ENCODE measurements at places on chromosomes 7 and 10.

- DNase-seq, result no peak
Observed at GRCh38 chr7:98985406-98985805, 107.1 kb downstream of the TRRAP start.

- DNase-seq, result no peak
Observed at GRCh38 chr10:97222326-97222961, 36.7 kb upstream of the SLIT1 start.

GRCh38 chr7:18498341-18498740 is 2.8 kb downstream of the HDAC9 start:
- DNase-seq, result no peak

DNA sequence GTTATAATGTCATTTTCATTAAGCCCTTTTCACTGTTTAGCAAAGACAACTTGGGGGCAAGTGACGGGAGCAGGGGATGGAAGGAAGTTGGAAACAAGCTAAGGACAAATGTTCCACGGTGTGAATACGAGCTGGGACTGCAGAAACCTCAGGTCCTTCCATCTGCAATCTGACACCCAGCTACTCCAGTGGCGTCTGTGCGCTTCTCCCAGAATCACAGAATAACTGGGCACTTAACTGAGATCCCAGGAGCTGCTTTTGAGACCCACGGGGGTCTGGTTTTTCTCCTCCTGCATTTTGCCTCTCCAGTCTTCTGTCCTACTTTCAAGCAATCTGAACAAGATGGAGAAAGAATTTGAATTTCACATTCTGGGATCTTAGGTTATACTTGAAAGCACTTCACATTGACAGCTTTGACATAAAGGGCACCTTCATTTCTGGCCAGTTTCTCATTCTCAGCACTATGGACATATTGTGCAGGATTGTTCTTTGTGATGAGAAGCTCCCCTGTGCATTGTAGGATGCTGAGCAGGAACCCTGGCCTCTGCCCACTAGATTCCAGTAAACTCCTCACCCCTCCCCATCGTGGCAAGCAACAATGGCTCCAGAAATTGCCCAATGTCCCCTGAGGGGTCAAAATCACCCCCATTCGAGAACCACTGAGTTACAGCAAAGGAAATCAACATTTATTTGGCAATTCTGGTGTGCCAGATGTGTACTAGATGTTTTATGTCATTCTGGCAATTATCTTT is 194.1 kb downstream of the CACNB2 start:
- DNase-seq, result no peak

- no peak for DNase-seq
Observed at GRCh38 chr7:35761871-35762677, 38.8 kb upstream of the SEPTIN7 start.

DNA sequence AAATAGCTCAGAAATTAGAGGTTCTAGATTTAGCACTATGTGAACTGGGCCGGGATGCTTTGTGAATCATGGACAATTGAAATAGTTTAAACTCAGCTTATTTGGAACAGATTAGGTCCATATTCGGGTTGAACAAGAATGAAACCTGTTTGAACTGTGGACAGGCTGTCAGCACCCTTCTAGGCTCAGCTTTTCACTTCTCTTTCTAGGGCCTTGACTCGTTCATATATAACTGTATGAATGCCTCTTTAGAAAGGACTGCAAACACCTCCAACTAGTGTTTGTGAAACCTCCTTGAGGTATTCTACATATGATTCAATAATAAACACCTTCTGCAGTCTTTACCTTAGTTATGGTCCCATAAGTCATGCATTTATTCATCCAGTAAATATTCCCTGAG is 115.6 kb downstream of the REEP3 start:
- DNase-seq, result no peak

DNA sequence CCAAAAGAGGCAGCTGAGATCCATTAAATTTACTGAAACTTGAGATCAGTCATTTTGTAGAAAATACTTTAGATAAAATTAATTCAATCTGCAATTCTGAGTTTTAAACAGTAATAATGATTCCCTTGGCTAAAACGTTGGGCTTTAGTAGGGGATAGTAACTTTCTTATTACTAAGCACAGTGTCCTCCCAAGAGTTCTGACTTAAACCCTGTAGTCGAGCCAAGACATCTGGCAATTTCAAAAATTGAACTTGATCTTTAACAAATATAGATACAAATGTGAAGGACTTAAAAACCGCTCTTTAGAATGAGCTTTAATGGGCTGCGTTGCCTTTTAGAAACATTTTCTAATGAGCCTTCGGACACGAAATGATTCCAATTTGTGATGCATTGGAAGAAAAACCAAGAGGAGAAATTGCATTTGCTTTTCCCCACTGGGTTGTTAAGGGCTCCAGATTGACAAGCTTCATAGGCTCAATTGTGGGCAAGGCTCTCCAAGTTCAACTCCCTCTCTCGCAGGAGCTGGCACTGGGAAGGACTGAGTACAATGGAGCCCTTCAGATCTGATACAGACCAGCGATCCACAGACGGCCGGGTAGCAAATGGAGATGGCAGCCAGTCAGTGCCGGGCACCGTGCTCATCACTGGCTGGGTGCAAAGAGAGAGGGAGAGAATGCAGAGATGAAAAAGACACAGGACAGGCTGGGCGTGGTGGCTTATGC is 921.3 kb upstream of the AUTS2 start:
- no peak for DNase-seq

GRCh38 chr7:71444130-71444529 is 312.2 kb downstream of the GALNT17 start:
- no peak for DNase-seq

DNA sequence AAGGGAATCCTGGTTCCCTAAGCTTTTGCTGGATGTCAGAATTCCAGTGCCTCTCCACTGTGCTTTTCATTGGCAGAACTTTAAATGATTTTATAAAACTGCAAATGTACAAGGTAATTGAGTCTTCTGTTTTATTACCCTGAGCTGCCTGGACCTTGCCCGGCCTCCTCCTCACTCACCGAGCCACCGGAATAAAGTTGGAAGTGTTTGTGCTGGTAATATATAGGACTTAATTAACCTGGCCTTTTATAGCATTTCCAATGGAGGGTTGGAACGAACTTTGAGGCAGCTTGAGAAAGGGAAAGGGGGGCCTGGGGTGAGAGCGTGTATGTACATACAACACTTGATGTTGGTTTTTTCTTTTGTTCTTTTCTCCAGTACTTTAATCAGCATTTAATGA is 43.4 kb downstream of the ZNF503 start:
- no peak for DNase-seq

GRCh38 chr7:11216276-11216675 is 242.6 kb downstream of the PHF14 start:
- DNase-seq, result peak; percentile 25

GRCh38 chr10:42802876-42803275 is 20.3 kb downstream of the BMS1 start:
- DNase-seq, result no peak

DNA sequence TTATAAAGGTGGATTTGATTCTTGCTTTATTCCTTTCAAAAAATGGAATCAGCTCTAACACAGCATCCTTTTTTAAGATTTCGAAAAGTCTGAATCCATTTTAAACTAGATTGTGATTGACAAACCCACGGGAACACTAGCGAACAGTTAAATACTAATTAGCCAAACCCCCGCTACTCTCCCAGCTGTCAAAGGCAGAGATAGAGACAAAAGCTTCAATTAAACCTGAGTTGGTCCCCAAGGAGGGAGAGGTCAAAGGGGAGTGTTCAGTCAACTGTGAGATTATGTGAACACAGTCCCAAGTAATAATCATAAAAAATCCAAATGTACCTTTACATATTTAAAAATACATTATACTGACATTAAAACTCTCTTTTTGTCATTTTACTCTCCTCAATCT is 65.7 kb upstream of the TBX20 start:
- no peak for DNase-seq

DNA sequence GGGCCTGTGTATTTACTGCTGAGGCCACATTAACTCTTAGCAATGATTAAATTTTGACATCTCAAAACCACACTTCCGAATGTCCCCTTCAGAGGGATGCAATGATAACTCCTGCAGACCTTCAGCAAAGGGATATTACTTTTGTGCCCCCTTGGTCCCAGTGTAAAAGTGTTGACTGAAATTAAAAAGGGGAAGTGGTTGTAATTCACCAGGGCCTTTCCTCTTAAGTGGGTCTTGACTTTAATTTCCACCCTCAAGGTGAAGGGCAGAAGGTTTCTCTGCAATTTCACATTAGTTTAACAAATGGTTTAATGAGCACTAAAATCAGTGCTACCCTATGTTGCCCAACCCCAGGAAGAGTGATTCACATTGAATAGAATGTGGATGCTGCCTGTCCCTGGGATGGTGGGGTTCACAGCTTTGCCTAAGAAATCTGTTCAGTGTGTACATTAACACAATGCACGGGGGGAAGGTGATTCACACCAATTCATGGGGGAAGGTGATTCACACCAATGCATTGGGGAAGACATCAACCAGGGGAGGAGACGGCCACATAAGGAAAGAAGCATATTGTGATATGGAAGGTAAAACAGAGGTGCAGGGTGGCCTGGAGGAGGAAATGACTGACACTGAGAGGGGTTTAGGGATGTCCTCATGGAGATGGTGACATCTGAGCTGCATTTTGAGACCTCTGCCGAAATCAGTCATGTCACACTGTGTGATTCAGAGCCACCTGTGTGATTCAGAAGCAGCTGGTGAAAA is 19.4 kb upstream of the TNS3 start:
- no peak for DNase-seq

GRCh38 chr10:62015994-62016393 is 114.5 kb downstream of the ARID5B start:
- DNase-seq, result no peak

GRCh38 chr10:38025283-38025682 is 14.8 kb downstream of the ZNF33A start:
- no peak for DNase-seq

GRCh38 chr7:22884911-22885788 is 62.5 kb upstream of the TOMM7 start:
- no peak for DNase-seq

GRCh38 chr7:93374345-93374940 is 142.3 kb downstream of the VPS50 start:
- DNase-seq, result no peak

GRCh38 chr10:96618653-96619052 is 31.8 kb upstream of the TM9SF3 start:
- no peak for DNase-seq

DNA sequence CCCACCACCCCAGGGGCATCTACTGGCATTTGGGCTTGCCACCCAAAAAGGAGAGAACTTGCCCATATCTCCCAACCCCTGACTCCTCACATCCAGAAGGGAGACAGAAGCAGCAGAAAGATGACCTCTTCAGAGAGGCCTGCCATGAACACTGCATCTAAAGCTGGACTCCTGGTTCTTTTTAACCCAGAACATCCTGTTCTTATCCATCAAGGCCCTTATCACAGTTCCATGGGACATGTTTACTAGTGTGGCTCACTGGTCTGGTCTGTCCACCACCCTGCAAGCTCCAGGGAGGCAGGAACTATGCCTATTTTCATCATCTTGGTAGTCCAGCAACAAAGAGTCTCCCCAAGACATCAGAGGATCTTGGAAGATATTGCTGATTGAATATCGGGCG is 114.9 kb upstream of the PDLIM1 start:
- DNase-seq, result no peak

DNA sequence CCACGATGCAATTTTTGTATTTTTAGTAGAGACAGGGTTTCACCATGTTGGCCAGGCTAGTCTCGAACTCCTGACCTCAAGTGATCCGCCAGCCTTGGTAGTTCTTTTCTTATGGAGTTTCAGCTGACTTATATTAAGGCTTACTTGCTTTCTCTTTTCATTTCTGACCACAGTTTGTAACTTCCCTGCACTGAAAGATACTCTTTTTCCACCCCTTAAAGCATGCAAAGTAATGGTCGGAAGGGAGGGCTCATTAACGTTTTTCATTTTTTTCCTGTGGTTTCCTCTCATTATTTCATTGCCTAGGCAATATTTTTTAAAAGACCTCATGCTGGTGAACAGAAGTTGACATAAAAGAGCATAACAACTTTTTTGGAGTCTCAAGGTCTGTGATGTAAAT is 27.0 kb downstream of the ADRB1 start:
- no peak for DNase-seq

DNA sequence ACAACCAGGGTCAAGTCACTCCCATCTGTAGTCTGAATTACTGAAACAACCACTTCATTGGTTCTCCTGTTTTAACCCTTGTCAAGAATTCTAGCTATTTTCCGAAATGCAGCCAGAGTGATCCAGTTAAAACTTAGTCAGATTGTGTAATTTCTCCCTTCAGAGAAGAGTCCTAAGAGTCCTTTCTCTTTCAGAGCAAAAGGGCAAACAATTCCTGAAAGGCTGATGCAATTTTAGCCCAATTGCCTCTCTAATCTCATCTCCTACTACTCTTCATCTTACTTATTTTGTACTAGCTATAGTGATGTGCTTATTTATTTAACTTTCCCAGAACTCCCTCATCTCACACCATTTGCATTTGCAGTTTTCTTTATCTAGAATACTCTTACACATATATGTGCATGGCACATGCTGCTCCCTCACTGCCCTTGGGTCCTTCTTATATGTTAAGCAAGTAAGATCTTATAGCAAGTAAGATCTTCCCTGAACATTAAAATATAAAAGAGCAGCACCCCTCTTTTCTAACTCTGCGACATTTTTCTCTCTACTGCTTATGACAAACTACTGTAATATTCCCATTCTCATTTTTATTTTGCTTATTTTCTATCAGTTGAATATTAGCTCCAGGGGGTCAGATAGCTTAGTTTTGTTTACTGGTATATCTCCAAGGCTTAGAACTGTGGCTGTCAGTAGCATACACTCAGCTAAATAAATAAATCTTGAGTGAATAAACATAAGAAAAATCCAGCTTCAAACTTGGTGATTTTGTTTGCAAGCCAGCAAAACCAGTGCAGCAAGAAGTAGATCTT is 44.6 kb downstream of the HGF start:
- DNase-seq, result no peak

- DNase-seq, result peak; percentile 50
Observed at GRCh38 chr7:44580945-44581878, 819 bp downstream of the TMED4 start.

DNA sequence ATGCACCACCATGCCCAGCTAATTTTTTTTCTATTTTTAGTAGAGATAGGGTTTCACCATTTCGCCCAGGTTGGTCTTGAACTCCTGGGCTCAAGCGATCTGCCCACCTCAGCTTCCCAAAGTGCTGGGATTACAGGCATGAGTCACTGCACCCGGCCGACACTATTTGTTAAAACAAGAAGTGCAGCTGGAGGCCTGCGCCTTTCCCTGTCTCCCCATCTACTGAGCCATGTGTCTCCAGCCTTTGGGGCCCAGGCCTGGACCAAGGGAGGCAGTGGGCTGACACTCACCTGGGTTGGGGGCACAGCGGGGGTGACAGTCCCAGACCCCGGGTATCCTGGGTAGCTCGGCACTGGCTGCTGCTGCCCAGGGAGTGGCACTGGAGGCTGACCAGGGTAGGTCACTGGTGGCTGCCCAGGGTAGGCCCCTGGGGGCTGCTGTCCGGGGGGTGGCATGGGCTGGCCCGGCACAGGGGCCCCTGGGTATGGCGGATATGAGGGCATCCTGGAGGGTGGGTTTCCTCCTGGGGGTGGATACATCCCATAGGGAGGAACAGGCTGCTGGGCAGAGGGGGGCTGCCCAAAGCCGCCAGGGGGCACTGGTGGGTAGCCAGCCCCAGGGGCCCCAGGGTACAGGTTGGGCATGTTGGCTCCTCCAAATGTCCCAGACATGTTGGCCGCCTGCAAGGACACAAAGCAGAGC is 36.3 kb downstream of the PLAC9 start:
- DNase-seq, result no peak

- no peak for DNase-seq
Observed at GRCh38 chr7:109699661-109700060, 1130.0 kb downstream of the DNAJB9 start.
